NCI-H1694 treated with DMSO at 0.1 percent for 48 hours (cell line): ENCODE measurements at places on chromosomes 6 and 20.

GRCh38 chr6:167233490-167233889 is 57.6 kb upstream of the UNC93A start:
- DNase-seq: no peak

DNA sequence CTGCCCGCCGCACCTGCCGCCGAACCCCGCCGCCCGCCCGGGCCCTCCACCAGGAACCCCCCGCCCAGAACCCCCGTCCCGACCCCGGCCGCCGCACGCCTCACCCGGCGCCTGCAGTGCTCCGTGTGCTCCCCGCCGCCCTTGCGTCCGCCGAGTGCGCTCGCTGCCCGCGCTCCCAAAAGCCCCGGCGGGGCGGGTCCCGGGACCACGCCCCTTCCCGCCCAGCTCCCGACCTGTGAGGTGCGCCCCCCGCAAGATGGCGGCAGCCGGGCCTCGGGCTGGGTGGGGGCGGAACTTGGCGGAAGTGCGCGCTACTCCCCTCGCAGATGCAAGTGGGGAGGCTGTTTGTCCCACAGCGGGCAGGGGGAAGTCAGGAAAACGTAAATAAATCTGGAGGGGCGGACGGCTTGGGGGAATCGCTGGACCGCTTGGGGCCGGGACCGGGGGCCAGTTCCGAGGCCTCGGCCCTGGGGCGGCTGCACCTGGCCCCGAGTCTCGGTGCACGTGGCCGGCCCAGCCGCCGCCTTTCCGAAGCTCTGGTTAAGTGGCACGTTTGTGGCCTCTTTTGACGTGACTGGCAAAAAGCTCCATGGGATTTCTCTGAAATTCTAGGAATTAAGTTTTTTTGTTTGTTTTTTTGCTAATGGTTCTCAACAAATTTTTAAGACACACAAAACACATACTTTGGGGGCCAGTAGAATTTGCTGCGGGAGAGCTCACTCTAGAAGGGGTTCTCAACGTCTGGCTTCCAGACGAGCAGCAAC is at the start of gene EZR:
Gene EZR (minus strand): TSS at position 156 of the 764 bp plus-strand sequence. CDS start 1,275 bp downstream, outside the sequence.
- peak; percentile 32 for DNase-seq

DNA sequence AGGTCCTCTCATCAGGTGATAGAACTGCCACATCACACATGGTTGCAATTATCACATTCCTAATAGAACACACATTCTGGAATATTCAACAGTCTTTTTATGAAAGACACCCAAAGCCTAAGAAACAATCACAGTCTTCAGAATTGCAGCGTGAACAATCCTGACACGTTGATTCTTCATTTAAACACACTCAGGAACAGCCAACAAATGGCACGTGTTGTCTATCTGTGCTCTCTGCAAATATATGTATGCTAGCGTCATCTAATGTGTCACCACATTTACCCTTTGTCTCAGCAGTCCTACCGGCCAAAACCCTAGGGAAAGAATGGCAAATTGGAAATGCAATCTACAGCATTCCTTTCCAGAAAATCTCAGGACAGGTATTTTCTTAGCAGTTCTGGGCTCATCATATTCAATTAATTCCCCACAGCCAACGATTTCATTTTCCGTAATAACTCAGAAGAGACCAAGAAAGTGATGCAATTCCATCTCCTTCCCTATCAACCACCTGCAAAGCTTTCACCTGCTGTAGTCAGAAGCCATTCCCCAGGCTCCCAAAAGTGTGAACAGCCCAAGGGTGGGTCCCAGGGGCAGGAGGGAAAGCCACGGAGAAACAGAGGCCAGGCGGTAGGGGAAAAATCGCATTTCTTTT is 280.3 kb upstream of the JARID2 start:
- no peak for DNase-seq

DNA sequence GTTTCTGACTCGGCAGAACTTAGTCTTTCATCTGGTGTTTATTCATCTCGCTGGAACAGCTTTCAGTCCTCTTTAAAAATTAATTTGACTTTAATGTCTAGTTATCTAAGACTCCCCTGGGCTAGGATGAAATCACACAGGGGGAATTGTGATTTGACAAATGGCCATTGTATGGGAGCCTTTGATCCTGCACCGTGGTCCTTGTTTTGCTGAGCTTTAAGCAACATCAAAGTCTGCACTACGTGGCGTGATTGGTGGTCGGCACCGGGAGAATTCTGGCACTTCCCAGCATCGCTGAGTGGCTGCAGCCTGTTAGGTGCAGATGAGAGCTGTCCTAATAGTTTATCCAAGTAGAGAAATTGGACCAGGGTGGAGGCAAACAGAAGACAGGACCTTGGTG is 146.9 kb downstream of the TBC1D7 start:
- DNase-seq: no peak

DNA sequence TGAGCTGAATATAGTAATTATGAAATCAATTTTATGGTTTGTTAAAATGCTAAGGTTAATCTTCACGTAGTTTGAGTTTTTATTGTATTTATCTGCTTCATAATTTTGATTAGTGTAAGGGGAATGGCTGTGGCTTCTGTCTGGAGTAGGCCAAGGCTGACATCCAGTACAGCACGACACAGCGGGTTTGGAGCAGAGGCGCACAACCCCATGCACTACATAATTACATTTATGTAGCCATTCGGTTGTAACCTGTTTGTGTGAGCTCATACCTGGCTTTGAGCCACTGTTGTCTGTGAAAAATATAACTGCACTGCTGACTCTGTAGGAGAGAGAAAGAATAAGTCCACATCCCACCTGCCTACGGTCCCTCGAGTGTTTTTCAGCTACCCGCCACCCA is 615.5 kb downstream of the EYS start:
- DNase-seq: no peak
